AG04450 (cell line): ENCODE measurements at places on chromosomes 2 and 18. TPM values are rescaled to one million over a fixed set of nuclear protein-coding genes. Genes with fewer than 3 reads are reported as not detected.

GRCh38 chr2:20615466-20616241 is 35.2 kb downstream of the HS1BP3 start:
- no peak for DNase-seq

DNA sequence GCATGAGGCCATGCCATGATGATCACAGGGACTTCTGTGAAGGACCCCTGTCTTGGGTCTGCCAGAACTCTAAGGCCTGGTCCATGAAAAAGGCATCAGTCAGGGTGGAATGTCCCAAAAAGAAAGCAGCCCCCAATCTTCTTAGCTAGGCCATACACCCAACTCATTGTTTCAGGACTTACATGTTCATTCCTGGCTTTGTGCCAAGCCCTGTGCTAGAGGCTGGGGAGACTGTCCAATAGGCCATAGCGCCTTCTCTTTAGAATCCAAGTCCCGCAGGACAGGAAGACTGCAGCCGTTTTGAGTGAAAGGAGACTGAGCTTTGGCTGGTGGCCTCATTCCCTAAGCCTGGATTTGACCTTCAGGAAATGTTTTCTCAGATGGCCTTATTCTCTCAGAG is 247.3 kb downstream of the PRKCE start:
- no peak for DNase-seq

XDH gene
- 0.27 and 0.35 TPM in 2 replicates for polyA plus RNA-seq

DNA sequence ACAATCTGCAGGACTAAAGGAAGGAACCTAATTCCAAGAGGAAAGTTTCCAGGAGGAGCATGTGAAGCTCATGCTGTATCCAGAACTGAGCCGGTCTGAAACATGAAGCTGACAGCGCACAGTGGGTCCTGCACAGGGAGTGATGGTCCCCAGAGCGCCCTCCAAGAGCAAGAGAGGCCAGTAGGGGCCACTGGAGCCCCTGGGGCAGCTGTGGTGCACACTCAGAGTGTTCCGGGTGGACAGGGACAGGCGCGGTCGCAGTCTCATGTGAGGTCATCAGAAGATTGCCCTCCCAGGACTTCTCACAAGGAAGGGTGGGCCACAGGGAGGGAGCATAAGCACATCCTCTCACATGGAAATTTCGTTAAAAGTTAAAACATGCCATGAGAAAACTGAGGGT is 355.9 kb downstream of the EIPR1 start:
- DNase-seq: no peak

- DNase-seq: peak; percentile 10
Observed at GRCh38 chr2:60961457-60961856, 56.1 kb upstream of the PEX13 start.

- DNase-seq: no peak
Observed at GRCh38 chr2:31219131-31219969, 2.0 kb upstream of the CAPN14 start.

DNA sequence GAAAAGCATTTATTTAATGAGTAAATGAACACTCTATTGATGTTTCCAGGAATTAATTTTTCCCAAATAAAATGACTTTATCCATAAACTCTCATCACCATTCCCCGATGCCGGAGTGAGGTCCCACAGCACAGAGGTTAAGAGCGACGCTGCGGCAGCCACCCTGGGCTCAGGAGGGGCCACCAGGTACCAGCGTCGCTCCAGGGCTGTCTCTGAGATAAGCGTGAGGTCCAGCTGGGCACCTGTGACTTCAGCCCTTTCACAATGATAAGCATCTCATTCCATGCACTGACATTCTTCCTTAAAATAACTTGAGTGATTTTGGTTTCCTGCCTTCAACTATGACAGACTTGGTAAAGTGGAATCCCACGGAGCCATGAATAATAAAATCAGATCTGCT is 182.1 kb downstream of the TWIST2 start:
- no peak for DNase-seq

ABCG5 gene
- not detected in 2 replicates for polyA plus RNA-seq

SOX11 gene
- 2.3 and 2.8 TPM in 2 replicates for polyA plus RNA-seq

GRCh38 chr2:101803945-101804696 is 106.6 kb downstream of the MAP4K4 start:
- no peak for DNase-seq

- no peak for DNase-seq
Observed at GRCh38 chr2:190402986-190403603, 5.1 kb upstream of the MFSD6 start.

TUBA3E gene
- polyA plus RNA-seq: not detected in 2 replicates
